ENCODE measurements at places on chromosomes 11 and 22.

DNA sequence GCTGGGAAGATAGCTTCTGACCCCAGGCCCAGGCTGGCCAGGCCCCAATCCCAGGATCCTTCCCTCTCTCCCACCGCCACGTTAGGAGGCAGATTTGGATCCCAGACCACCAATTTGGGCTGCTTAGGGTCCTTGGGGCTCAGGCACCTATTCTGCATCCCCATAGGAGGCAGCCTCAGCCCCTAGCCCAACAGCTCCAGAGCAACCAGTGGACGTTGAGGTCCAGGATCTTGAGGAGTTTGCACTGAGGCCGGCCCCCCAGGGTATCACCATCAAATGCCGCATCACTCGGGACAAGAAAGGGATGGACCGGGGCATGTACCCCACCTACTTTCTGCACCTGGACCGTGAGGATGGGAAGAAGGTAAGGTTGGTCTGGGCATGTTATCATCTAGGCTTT, 16.1 kb downstream of the TUB start:
- DNase-seq: no peak

DNA sequence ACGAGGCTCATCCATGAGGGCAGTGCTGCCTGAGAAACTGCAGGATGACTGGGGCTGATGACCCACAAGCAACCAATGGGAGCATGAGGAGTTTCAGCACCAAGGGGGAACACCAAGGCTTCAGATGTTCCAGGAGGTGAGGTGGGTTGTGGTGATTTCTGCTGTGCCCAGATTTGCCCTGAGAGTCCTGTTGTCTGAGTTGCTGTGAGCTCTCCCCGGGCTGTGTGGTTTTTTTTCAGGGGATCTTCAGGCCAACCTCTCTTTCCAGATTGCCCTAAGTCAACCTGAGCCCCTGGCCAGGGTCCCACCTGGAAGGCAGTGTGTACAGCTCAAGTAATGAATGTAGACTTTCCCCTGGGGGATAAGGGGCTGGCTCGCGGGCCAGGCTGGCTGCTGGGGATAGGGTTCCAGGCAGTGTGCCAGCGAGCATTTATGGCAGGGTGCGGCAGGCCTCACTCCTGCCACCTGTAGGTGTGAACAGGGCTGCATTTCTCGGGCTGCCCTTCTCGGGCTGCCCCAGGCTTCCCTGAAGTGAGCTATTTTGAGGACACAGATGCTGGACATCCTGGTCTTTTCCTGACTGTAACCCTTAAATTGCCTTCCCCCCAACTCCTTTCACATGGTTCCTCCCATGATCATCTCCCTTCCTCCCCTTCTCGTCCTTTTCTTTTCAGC, 9.8 kb downstream of the SLC22A6 start:
- DNase-seq: no peak

DNA sequence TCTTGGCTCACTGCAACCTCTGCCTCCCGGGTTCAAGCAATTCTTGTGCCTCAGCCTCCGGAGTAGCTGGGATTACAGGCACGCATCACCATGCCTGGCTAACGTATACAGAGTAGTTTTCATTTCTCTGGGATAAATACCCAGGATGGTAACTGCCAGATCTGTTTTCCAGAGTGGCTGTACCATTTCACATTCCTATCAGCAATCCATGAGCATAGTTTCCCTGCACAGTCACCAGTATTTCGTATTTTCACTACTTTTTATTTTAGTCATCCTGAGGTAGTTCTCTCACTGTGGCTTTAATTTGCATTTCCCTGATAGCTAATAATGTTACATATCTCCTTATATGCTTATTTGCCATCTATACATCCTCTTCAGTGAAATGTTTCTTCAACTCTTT, 11.0 kb upstream of the SCARF2 start:
- no peak for DNase-seq

DNA sequence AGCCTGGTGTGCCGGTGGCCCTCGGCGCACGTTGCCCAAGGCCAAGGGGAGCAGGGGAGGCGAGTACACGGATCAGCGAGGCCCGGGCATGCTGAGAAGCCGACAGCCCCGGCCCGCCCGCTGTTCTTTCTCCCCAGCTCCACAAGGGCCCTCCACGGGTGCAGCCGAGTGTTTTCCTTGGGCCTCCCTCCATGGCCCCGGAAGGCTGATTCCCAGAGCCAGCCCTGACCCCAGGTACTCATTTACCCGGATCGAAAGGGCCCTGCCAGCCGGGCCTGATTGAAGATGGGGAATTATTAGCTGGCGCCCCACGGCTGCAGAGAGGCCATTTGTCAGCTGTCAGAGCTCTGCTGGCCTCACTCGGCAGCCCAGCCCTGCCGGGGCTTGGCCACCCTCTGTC, 53.1 kb downstream of the WNT7B start:
- no peak for DNase-seq

DNA sequence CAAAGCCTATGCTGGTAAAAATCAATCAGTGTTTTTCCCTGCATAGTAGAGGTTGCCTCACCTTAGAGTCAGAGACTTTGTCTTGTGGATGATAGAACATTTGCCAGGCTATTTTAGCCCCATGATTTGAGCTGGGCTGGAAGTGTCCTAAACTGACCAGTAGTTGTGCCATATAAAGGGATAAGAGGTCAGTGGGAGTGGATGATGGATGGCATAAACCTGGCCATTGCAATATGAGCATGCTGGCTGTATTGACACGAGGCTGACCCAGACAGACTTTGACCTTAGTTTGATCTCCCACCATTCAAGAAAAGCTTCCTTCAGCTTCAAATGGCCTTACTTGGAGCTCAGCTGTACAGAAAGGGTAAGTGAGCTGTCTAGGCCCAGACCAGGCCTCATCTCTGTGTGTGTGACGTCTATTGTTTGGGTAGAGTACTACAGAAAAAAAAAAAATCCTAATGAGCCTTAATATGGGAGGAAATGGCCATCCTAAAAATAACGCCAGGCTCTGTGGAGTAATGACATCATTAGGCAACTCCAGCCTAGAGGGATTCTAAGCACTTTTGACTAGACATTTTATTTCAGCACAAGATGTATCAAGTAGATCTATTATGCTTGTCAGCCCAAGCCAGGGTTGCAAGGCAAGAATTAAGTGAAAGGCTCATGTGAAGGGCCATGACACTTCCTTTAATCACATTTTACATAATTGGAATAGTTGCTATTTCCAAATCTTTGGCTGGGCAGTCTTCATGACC, 51.3 kb upstream of the CADM1 start:
- no peak for DNase-seq

GRCh38 chr11:65872586-65873317, at the start of gene EFEMP2:
EFEMP2 (minus strand) TSS chr11:65872800; CDS start chr11:65872354, 446 bp downstream.
- DNase-seq: no peak

GRCh38 chr11:124865902-124866851, 945 bp downstream of the ROBO3 start:
- peak; percentile 50 for DNase-seq

GRCh38 chr11:115527534-115528125, 23.4 kb upstream of the CADM1 start:
- no peak for DNase-seq

DNA sequence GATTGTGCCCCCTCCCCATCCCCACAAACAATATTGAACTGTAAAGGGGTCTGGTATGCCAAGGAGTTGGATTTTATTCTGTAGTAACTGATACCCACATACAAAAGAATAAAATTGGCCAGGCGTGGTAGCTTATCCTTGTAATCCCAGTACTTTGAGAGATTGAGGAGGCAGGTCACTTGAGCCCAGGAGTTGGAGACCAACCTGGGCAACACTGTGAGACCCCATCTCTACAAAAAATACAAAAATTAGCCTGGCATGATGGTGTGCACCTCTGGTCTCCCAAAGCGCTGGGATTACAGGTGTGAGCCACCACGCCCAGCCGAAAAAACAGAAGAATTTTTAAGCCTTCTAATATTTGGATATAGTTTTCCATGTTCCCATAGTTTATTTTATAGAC, 4.2 kb upstream of the GLB1L3 start:
- DNase-seq: no peak

DNA sequence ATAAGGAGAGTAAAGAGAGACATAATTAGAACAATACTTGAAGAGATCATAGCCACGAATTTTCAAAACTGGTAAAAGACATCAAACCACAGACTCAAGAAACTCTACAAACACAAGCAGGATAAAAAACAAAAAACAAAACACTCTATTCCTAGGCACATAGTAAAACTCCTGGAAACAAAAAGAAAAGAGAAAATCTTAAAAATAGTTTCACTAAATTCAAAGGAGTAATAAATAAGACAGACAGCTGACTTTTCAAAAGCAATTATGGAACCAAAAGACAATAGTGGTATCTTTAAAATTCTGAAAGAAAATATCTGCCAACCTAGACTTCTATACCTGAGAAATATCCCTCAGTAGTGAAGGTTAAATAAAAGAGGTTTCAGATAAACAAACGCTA, 9.2 kb upstream of the NARS2 start:
- no peak for DNase-seq

GRCh38 chr22:35649026-35649553, 844 bp downstream of the APOL6 start:
- DNase-seq: peak; percentile 32

Measured in right lobe of liver (tissue), 6 donors.